ENCODE measurements at places on chromosomes 4 and X.

DNA sequence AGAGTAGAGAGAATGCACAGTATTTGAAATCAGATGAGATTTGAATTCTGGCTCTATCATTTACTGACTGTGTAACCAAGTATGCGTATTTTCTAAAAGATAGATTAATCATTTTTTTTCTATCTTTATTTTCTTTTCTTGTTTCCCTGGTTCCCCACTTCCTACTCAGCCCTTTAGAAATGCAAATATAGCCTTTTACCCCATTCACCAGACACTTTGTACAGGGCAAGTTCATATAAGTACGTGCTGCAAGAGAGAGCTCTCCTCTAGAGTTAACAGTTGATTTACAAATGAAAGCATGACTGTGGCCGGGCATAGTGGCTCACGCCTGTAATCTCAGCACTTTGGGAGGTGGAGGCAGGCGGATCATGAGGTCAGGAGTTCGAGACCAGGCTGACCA is 17.8 kb upstream of the TDO2 start:
- DNase-seq: no peak

DNA sequence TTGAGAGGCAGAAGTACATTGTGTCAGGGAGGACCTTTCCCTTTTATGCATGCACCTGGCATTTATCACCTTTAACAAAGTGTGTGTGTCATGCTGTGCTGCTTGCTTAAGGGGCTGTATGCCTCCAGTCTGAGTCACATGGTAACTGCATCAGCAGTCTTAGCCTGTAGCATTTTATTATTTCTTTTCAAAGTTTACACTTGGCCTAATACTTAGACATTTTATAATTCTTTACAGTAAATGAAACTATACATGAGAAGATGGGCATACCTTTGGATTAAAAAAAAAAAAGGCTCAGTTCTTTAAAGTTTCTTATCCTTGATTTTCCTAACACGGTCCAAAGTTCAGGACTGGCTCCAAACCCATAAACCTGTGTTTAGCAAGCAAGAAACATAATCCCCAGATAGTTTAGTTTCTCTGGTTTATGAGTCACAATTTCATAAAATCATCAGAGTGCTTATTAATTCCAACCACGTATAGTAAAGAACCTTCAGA is 14.6 kb downstream of the NPNT start:
- DNase-seq: no peak

GRCh38 chrX:22247169-22247568 is 25.5 kb upstream of the CBLL2 start:
- peak; percentile 35 for DNase-seq

DNA sequence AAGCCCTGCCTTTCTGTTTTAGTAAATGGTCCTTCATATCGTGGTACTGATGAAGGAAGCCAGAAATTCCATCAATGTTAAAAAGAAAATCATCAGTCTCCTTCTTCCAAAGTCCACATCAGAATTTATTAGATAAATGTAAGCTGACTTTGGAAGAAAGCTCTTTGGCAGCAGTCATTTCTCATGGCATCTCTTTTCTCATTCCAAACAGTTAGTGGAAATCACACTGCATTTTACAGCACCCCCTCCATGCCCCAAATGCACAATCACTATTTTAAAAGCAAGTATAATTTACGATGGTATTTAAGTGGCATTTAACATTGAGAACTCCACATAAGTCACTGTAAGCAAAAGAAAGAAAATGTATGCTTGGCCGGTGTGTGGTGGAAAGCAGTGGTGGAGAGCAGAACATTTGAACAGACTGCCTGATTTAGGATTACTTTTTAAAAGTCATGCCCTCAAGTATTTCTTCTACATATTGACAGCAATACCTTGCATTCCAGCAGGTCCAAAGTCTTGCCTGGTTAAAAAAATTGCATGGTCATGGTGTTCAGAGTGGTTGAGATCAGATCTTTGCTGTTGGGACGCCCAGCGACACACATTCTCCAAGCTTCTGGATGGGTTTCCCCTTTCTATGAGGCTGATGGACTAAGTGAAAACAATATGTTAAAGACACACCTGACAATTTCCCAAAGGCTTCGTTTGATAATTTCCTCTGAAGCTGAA is 248.6 kb downstream of the ADAMTS3 start:
- DNase-seq: no peak

GRCh38 chr4:70705183-70706043 is 16.4 kb upstream of the RUFY3 start:
- peak; percentile 85 for DNase-seq

GRCh38 chr4:108213308-108213707 is 44.6 kb upstream of the LEF1 start:
- DNase-seq: no peak

DNA sequence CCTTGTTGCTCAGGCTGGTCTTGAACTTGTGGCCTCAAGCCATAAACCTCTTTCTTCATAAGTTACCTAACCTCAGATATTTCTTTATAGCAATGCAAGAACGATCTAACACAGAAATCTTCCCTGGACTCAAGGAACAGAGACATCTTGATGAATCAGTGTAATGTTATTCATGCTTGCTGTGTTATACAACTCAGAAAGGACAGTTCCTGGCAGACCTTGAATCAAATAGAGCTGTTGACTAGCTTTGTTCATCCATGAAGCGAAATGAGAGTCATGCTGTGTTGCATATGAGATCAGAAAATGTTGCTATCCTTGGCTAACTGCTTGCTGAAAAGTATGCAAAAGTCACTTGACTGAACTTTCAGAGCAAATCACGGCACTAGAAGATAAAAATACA is 72.6 kb upstream of the ARHGAP24 start:
- DNase-seq: peak; percentile 86

DNA sequence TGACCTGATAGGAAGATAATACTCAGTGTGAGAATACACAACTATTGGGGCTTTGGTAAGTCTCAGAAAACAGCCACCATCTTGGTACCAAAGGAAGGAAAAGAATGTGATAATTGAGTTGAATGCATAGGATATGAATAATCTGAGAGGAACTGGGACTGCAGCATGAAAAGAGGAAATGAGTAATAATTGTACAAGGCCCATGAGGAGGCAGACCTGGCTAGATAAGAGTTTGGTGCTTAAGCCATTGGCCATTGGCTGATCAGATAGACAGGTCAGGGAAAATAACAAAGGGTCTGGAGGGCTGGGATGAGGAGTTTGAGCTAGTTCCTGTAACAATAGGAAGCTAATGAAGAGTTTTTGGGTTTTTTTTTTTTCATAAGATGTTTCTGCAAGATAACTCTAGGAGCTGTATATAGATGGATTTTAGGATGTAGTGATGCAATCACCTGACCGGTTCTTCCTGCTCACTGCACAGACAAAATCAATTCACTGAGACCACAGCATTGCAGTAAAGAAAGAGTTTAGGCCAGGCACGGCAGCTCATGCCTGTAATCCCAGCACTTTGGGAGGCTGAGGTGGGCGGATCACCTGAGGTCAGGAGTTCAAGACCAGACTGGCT is 5.3 kb upstream of the TRMT2B start:
- peak; percentile 58 for DNase-seq

GRCh38 chr4:176964116-176964691 is 171.5 kb upstream of the VEGFC start:
- no peak for DNase-seq

GRCh38 chr4:179634862-179635261 is 2192.6 kb upstream of the AGA start:
- no peak for DNase-seq

GRCh38 chr4:185504098-185505047 is 30.9 kb downstream of the PDLIM3 start:
- DNase-seq: peak; percentile 3

- DNase-seq: no peak
Measured at GRCh38 chrX:11458170-11458569, 165.0 kb downstream of the AMELX start.

GRCh38 chrX:155864655-155865054 is 16.5 kb upstream of the VAMP7 start:
- DNase-seq: peak; percentile 28

DNA sequence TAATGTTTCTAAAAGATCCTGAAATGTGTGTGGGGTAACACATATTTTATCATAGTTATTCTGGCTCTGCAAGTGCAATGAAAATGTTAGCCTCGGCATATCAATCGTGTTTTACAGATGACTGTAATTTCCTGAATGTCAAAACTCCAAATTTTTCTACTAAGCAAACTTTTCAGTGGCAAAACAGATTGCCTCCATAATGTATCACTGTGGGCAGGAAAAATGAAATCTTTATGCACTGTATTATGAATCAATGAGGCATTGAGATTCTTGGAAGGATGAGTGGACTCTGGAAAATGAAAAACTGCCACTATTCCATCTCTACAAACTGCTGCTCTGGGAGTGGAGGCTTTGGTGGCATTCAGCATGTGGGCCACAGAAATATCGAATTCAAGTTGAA is 160.1 kb upstream of the MBNL3 start:
- no peak for DNase-seq

GRCh38 chrX:154030715-154031305 is 11.1 kb upstream of the IRAK1 start:
- no peak for DNase-seq

DNA sequence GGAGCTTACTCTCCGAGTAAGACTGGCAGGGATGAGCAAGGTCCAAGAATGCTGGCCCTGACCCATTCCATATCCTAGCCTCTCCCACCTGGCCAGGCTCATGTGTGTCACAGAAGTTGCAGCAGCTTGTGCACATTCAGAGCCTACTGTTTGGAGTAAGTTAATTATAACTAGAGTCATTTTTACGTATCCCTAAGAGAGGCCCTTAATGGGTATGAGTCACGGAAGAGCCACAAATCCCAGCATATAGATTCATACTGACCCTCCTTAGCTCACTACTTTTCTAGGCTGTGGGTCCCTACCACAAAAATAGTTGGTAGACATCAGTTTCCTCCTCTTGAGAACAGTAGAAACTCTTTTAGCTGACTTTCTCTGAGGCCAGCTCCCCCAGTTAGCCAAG is 118.3 kb upstream of the FRG1 start:
- no peak for DNase-seq

DNA sequence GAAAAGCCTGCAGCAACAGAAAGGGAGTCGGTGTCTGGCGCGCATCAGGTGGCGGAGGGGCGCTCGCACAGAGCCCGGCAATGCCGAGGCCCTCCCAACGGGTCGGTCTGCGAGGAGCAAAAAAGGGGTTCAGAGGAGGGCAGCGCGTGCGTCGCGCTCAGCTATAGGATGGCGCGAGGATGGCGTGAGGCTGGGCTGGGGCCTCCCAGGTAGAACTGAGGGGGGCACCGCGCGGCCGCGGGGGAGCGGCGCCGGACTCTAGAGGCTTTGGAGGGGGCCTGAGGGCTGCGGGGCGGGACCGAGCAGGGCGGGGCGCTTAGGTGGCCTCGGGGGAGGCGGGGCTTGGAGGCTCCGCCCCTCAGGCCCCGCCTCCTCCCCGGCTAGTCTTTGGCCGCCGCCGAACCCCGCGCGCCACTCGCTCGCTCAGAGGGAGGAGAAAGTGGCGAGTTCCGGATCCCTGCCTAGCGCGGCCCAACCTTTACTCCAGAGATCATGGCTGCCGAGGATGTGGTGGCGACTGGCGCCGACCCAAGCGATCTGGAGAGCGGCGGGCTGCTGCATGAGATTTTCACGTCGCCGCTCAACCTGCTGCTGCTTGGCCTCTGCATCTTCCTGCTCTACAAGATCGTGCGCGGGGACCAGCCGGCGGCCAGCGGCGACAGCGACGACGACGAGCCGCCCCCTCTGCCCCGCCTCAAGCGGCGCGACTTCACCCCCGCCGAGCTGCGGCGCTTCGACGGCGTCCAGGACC is at the start of gene PGRMC1:
Gene PGRMC1 (plus strand): TSS at position 414 of the 751 bp plus-strand sequence. CDS start 79 bp downstream, at position 493.
- peak; percentile 73 for DNase-seq

DNA sequence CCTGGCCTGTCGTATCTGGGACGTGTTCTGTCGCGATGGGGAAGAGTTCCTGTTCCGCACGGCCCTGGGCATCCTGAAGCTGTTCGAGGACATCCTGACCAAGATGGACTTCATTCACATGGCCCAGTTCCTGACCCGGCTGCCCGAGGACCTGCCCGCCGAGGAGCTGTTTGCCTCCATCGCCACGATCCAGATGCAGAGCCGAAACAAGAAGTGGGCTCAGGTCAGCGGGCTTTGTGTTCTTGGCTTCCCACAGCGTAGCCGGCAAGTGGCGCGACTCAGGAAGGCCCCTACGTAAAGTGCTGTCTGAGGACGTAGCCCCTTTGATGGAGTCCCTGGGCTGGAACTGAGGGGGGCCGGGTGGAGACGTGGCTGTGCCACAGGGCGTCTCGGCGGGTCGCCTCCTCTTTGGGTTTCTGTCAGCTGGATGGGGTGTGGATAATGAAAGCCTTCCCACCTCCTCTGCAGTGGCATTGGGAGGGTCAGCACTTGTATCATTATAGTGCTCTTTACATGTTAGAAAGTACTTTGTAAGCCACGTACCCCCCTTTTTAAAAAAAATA is 18.1 kb upstream of the TADA2B start:
- DNase-seq: no peak

DNA sequence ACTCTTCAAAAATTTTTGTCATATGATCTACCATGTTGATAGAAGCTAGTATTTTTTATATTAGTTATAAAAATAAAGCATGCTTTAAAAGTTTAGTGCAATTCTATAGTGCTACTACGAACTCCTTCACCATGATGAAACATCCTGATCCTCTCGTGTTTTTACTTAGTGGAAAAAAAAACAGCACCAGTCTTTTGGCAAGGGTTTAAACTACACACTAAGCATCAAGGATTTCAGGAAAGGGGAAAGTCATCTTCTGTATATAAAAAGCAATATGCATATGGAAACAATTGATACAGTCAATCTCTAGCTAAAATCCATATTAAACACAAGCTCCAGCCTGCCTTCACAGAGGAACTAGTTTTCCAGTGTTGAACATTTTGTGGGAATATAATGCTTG is 18.7 kb downstream of the CHM start:
- no peak for DNase-seq

GRCh38 chr4:165154482-165154881 is 41.8 kb upstream of the TMEM192 start:
- no peak for DNase-seq

- no peak for DNase-seq
Measured at GRCh38 chr4:164081801-164082200, 587.3 kb downstream of the TMA16 start.

All from HFFc6 (cell line).